ENCODE measurements at places on chromosomes 12 and 14.

DNA sequence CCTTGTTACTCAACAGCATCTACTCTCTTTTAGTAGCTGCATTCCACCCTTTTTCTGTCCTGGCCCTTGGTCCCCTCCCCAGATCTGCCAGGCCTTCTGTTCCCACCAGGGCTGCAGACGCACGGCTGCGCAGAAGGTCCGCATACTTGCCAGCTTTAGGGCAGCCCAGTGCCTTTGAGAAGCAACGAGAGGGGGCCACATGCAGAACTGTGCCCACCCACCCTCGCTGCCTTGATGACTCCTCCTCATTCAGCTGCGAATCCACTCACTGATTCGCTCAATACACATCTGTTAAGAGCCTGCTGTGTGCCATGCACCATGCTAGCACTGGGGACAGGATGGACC is 39.2 kb downstream of the PRIMA1 start:
- no peak for DNase-seq

- no peak for DNase-seq
Observed at GRCh38 chr12:128476266-128476665, 209.3 kb downstream of the TMEM132C start.

DNA sequence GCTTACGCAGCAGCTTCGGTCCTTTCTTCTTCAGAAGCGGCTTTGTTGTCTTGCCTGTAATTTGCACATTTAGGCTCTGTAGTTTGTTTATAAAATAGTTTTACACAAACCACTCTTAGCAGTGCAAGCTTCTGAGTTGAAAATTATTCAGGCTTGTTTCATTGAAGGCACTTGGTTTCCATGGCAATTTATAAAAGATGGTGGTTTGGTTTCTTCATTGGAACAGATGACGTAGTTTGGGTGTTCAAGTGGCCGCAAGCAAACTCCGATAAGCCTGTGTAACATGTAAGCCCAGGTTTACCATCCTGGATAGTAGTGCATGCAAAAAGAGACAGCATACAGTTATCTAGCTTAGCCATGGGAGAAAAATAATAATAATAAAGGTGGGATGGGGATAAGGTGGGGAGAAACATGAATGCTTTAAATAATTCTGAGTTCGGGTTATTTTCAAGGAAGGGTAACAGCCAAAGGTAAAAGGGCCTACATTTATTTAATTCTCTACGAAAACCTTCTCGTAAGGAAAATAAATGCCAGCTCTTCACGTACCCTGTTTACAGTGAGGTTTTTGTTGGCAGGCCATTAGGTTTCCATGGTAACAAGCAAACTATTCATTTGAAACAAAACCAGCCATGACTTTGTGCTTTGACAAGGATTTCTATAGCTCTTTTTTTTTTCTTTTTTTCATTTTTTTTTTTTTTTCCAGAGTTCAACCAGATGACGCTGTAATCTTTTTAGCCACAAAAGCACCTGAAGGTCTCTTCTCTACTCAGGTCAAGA is 189.6 kb upstream of the RPL10L start:
- no peak for DNase-seq

DNA sequence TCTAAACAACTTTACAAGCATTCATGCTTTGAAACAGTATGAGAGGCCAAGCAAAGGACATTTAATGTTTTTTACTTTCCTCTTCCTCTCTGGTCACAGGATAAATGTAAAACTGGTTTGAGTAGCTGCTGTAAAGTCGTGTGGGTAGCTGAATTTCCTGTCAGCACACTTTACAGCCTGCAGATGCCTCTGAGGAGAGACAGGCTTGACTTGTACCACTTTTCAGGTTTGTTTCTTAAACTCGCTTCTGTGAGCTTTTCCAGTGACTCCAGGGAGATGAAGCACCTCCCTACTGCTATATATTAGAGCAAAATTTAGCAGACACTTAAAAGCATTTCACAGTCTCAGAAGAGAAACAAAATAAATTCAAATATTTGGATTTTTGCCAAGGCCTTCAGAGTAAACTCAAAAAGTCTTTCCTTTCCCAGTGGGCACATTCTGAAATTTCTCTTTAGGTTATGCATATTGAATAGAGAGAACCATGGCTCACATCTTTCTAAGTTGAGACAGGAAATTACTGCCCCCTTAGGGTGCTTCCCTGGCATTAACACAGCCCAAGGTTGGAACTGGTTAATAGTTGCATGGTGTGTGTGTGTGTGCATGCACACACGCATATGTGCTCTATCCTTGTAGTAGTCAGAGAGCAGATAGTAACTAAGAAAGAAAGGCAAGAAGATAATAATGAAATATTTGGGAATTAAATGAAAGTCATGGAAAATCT is 557.3 kb upstream of the MIS18BP1 start:
- peak; percentile 1 for DNase-seq

DNA sequence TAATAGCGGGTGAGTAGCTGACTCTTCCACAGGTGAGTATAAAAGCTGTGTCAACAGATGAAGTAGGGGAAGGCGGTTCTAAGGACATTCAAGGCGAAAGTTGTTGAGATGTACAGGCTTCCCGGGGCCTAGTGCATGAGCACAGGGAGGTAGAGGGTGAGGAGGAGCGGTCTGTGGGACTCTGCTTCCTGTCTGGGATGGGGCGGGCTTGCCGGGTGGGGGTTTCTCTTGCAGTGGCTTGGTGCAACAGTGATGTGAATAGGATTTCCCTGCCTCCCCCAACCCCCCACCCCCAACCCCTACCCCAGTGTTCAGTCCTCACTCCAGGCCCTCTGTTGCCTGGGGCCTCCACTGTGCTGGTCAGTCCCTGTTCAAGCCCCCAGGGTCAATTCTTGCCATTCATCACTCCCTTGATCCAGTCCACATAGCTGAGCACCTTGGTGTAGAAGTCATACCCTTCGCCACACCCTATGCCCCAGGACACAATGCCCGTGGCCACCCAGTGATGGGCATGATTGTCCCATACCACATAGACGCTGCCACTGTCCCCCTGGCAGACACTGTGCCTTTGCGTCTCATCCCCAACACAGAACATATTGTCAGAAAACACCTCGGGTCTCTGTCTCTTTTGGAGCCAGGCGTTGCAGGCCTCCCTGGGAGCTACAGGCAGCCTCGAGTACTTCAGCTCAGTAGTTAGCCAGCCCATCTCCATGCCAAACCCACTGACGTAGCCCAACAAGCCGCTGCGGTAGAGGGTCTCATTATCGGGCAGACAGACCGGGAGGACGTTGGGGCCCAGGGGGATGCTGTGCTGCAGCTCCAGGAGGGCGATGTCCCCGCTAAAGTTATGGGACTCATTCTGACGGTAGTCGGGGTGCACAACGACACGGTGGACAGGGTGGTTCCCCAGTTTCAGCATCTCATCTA is 4.0 kb upstream of the C1R start:
- DNase-seq, result no peak

DNA sequence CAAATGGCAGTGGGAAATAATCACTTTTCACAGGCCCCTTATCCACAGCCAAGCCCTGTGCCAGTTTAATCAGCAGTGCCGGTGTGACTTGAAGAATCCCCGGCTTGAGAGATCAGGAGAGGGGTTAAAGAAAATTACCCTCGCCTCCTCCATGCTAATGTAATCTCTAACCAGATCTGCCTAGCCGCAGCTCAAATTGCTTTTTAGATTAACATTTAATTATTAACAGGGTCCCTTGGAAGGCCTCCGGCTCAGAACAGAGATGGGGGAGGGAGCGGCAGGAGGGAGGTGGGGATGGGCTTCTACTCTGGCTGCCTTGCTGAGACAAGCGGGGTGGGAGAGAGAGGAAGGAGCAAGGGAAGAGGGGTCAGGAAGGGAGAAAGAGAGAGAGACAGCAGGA is 24.0 kb downstream of the FAM222A start:
- no peak for DNase-seq

- no peak for DNase-seq
Observed at GRCh38 chr14:75433631-75434071, 5.8 kb downstream of the JDP2 start.

- DNase-seq, result no peak
Observed at GRCh38 chr12:105461271-105461943, 130.9 kb downstream of the C12orf75 start.

DNA sequence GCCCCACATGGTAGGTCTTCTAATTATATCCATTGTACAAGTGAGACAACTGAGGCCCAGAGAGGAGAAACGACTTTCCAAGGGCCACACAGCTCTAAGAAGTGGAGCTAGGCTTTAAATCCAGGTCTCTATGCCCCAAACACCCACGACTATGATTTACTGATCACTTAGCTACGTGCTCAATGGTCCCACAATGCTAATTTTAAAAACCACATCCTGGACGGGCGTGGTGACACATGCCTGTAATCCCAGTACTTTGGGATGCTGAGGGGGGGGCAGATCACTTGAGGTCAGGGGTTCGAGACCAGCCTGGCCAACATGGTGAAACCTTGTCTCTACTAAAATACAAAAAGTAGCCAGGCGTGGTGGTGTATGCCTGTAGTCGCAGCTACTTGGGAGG is 8.4 kb upstream of the MLEC start:
- no peak for DNase-seq

DNA sequence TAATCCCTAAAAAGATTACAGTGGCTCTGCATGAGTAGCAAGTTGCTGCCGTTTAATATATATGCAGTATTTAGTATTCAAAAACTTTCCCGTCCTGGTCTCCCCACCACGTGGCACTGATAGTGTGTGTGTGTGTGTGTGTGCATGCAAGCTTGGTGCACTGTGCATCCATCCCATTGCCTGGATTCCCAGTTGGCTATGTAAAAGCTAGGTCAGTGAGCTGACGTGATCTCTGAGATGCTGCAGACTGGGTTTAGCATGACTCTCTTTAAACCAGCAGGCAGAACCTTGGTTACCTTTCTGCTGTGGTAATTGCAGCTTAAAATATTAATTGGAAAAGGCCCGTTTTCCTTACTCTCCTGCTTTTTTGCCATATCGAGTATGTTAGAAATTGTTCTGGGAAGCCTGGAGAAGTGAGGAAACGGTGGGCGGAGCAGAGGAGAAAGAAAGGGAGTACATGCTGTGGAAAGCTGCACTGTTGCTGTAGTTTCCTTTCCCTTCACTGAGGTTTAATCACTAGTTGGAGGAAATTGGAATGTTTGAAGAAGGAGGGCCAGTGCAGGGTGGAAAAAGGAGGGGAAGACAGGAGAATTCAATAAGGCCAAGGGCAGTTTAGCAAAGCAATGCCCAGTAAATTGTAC is 4.0 kb upstream of the CNTN1 start:
- DNase-seq, result no peak

- no peak for DNase-seq
Observed at GRCh38 chr12:74917743-74918142, 291.9 kb downstream of the KCNC2 start.

DNA sequence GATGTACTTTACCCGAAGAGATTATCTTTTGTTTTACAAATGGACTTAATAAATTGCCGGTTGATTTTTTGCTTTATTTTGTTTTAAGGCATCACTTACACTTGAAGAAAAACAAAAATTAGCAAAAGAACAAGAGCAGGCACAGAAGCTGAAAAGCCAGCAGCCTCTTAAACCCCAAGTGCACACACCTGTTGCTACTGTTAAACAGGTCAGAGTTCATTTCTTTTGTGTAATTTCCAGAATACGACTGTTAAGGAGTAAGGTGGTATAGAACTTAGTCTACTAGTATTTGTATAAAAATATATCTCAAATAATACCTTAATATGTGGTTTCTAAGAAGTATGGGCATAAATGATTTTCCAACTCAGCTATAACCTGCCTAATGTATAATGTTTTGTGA is 19.6 kb upstream of the SLC17A8 start:
- no peak for DNase-seq

GRCh38 chr14:60651796-60652673 is 2.8 kb upstream of the SIX1 start:
- no peak for DNase-seq

GRCh38 chr12:127278351-127278750 is 988.6 kb upstream of the TMEM132C start:
- no peak for DNase-seq

GRCh38 chr14:26597589-26598080 is at the start of gene NOVA1:
NOVA1 (minus strand) TSS chr14:26598033; CDS start chr14:26597436, 597 bp downstream.
- no peak for DNase-seq
